NCI-H1105 (cell line): ENCODE measurements at places on chromosomes 11 and 22.

GRCh38 chr22:37804352-37804880 is 3.3 kb upstream of the GCAT start:
- no peak for DNase-seq

GRCh38 chr11:70735976-70736375 is 337.6 kb downstream of the CTTN start:
- DNase-seq, result no peak

GRCh38 chr22:30368420-30368819 is 11.6 kb downstream of the CCDC157 start:
- DNase-seq, result no peak

DNA sequence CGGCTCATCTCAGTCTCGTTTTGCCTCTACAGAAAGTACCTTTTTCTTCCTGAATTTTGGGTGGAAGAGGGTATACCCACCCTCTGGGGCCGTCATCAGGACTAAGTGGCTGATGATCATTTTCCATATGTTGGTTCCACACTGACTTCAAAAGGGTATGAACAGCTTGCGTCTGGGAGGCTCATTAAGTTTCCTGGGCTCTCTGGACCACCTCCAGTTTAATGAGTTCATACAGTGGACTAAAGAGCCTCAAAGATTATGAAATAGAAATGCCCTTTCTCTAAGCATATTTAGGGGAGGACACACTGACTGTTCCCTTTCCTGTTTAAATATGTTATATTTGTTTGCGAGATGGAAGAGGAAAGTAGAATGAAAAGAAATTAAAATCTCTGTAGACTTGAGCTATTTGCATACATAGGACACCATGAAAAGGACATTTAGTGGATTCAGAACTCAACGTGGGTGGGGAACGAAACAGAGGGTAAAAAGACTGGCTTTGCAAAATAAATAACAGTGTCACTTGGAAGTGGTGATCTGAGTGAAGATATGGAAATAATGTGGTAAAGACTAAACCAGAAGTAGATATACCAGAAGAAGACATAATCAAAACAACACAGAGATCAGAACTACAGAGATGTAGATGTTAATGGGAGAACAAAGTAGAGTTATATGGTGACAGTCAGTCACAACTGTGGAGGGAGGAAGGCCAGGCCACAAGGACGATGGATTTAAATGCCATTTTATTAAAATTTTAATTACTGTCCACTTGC is 18.7 kb downstream of the LDLRAD3 start:
- no peak for DNase-seq

GRCh38 chr11:86934582-86934900 is 20.7 kb downstream of the FZD4 start:
- no peak for DNase-seq
